Epithelial cell of esophagus (primary cell): ENCODE measurements at places on chromosomes 3 and 15.

- DNase-seq: no peak
Observed at GRCh38 chr3:101838691-101839090, 10.6 kb upstream of the NFKBIZ start.

DNA sequence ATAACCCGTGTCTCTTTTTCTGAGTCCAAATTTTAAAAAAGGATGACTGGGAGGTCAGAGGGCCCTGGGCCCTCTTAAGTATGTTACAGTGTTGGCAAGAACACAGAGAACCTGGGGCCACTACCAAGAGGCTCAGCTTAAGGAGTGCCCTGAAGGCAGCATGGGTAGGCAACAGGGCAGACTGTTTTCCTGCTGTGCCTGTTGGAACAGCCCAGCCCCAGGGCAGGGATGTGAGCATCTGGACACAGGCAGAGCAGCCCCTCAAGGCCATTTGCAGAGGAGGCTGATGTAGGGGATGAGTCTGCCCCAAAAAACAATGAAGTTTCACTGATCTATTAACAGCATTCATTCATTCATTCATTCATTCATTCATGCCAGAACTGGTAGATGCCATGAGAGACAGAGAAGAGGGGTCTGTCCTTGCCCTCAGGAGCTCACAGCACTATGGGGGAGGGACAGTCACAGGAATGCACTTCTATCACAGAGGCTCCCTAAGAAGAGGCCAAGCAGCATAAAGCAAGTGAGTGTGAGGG lies 2.2 kb upstream of the LTF start:
- no peak for DNase-seq

DNA sequence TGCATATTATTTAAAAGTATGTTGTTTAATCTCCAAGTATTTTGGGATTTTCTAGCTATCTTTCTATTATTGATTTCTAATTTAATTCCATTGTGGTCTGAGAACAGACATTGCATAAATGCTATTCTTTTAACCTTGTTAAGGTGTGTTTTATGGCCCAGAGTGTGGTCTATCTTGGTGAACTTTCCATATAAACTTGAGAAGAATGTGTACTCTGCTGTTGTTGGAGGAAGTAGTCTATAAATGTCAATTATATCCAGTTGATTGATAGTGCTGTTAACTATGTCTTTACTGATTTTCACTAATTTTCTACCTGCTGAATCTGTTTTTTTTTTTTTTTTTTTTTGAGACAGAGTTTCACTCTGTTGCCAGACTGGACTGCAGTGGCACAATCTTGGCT lies 180.9 kb downstream of the ZNF621 start:
- DNase-seq: no peak

DNA sequence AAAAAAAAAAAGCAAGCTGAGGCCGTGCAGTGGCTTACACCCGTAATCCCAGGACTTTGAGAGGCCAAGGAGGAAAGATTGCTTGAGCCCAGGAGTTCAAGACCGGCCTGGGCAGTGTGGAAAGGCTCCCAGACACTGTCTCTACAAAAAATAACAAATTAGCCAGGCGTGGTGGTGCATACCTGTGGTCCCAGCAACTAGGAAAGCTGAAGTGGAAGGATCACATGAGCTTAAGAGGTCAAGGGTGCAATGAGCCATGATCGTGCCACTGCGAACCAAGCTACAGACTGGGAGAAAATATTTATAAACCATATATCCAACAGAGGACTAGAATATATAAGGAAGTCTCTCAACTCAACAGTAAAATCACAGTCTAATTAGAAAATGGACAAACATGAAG lies 10.0 kb downstream of the KLHDC8B start:
- DNase-seq: no peak

GRCh38 chr3:169602482-169602881 lies 61.0 kb downstream of the MECOM start:
- DNase-seq: no peak

DNA sequence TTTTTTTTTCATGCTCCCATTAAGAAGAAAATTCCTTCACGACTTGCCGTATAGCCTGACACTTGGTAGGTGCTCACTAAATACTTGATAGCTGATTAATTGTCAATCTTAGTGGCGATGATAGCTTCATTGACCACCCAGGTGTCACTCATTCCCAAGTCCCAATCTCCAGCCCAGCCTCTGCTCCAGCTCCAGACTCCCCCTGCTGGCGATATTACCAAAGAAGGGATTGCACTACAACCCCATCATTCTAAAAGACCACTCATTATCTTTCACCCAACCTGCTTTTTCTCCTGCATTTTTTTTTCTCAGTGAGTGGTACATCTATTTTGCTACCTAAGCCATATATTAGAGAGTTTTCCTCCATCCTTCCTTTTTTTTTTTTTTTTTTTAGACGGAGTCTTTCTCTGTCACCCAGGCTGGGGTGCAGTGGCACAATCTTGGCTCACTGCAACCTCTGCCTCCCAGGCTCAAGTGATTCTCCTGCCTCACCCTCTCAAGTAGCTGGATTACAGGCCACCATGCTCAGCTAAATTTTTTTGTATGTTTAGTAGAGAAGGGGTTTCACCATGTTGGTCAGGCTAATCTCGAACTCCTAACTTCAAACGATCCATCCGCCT lies 19.5 kb upstream of the COMMD2 start:
- peak; percentile 52 for DNase-seq

- peak; percentile 23 for DNase-seq
Observed at GRCh38 chr3:144189044-144189443, 217.4 kb downstream of the DIPK2A start.

DNA sequence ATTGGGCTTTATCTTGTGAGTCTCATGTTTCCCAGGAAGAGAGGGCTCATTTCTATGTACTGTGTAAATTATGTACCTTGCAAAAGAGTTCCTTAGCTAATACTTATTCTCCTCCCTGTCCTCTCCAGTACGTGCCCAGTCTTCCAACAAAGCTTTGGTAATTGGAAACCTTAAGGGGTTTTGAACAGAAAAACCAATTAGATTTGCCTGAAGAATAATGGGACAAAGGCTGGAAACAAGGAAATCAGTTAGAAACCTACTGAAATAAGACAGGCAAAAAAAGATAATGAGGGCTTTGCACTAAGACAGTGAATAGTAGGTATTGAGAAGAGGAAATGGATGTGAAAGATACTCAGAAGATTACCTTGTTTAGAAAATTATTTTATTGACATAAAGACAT lies 82.5 kb downstream of the SPRED1 start:
- DNase-seq: no peak

GRCh38 chr3:141448606-141449220 lies 38.1 kb upstream of the RASA2 start:
- no peak for DNase-seq

- peak; percentile 71 for DNase-seq
Observed at GRCh38 chr15:66566963-66567531, 1.2 kb upstream of the LCTL start.

- peak; percentile 53 for DNase-seq
Observed at GRCh38 chr3:161423911-161424522, 52.7 kb upstream of the SPTSSB start.

GRCh38 chr15:67047149-67047661 lies 18.2 kb upstream of the SMAD3 start:
- DNase-seq: no peak

DNA sequence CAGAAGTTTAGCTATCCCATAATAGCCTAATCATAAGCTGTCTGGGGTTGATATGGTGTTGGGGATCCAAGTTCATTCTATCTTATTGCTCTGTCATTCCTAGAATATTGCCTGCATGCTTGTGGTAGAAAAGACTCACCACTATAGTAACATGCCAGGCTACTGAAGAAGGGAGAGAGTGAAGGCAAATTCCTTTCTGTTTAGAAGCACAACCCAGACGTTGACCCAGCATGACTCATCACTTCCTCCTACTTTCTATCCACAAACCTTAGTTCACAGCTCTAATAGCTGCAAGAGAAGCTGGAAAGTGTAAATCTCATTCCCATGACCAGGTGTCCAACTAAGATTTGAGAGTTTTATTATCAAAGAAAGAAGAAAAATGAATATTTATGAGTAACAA lies 57.8 kb upstream of the NMD3 start:
- DNase-seq: peak; percentile 95

DNA sequence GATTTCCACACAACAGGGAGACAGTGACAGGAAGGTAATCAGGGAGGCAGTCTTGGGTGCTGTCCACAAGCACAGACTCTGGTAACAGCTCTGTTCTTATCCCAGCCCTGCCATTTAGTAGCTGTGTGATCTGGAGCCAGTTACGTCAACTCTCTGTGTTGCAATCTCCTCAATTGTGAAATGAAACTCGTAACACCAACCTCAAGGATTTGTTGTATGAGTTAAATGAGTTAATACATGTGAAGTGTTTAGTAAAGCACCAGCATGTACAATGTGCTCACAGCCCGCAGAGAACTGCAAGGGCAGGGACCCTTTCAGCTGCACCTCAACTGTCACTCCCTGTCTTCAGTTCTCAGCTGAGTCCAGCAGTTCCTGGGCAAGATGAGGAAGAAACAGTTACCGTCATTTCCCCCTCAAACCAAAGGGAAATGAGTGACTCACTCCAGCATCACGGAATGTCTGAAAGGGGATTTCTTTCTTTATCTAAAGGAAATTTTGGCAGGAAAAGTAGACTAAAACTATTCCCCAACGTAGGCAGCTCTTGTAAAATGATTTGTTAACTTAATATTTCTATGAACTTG lies 39.9 kb upstream of the MB21D2 start:
- DNase-seq: peak; percentile 96

GRCh38 chr3:136818191-136818768 lies 646 bp upstream of the SLC35G2 start:
- DNase-seq: peak; percentile 69

- DNase-seq: no peak
Observed at GRCh38 chr3:46029953-46030543, 2.8 kb upstream of the XCR1 start.

GRCh38 chr15:70474471-70475406 lies 288.6 kb downstream of the UACA start:
- DNase-seq: peak; percentile 94

DNA sequence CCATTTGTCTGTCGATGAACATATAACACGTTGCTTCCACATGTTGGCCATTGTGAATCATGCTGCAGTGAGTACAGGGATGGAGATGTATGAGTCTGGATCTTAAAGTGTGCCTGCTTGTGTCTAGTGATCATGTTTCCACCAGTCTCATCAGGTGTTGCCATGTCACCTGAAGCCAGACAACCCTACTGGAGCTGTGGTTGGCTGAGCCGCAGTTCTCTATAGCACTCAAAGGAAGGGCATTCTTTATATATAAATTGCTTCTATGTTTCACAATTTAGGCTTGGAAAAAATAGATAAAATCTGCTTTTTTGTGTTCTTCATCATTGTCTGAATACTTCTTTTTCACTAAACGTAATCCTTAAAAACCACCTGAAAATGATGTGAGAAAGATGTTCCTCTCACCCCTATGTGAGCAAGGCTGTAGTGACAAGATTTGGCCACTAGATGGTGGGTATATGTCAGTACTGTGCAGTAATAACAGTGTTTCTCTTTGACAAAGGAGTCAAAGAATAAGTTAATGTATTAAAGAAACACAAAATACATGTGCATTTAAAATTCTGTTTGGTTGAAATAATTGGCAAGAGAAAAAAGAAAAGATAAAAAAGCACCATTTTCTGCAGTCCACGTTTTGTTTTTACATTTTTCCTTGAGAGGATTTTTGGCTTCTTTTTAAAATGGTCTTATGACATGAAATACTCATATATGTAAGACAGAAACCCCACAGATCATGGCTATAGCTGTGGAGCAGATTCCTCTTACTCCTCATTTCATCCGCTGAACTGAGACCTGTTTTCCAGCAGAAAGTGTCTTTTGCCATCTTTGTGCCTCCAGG lies 394.5 kb upstream of the DPPA4 start:
- DNase-seq: peak; percentile 67

GRCh38 chr15:60006203-60006862 lies 2.2 kb downstream of the FOXB1 start:
- peak; percentile 29 for DNase-seq
